ENCODE measurements at places on chromosomes 5 and 9.
A peak's percentile ranks its signal among the peaks of the same experiment; 100 is the strongest.

- no peak for DNase-seq
These were observed 389.7 kb downstream of the TAF11L14 start for GRCh38 chr5:18023986-18024385.

DNA sequence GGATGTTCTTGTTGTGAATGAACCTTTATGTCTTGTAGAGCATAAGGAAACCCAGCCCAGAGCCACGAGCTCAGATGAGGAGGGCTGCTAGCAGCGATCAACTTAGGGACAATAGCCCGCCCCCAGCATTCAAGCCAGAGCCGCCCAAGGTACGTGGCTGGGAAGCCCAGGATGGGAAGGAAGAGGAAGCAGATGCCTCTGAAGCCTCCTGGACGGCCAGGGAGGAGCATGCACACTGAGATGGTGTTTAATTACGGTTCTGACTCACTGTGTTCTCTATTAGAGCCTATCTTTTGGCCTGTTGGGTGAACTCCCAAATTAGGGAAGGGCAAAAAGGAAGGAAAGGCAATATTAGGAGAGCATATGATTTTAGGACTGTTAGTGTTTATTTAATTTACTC, 75.3 kb downstream of the TJP2 start:
- no peak for DNase-seq

GRCh38 chr5:96235008-96235910, 197.8 kb downstream of the PCSK1 start:
- DNase-seq, result no peak

DNA sequence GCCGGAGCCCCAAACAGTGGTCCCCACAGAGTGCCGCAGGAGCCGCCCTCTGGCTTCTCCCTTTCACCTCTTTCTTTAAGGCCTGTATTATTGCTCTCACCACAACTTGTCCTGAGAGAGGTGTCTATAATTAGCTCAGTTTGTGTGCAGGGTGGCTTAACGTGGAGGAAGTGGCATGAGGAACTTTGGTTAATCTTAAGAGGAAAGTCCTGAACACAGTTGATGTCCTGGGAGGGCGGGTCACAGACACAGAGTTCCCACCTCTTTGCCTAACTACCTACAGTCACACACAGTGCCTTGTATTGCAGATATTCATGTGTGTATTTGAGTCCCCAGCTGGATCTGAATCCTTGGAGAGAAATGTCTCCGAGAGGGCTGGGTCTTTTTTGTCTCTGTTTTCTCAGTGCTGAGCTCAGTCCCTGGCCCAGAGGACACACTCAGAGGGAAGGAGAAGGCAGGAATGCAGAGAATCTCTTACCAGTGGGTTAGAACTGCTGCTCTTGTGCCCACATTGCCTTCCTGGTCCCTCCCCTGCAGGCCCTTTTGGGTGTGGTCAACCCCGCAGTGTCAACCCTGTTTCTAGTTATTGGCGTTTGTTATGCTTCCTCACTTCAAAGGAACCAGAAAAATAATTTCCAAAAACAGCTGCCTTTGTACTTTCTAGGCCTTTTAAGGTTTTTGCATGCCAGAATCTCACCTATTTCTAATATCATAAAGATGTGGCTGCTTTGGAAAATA, 392.5 kb downstream of the KDM4C start:
- DNase-seq, result no peak

GRCh38 chr5:12277504-12278192, 373.4 kb upstream of the CTNND2 start:
- DNase-seq, result no peak

- DNase-seq, result no peak
These were observed 30.6 kb upstream of the LMNB1 start for GRCh38 chr5:126746290-126746689.

DNA sequence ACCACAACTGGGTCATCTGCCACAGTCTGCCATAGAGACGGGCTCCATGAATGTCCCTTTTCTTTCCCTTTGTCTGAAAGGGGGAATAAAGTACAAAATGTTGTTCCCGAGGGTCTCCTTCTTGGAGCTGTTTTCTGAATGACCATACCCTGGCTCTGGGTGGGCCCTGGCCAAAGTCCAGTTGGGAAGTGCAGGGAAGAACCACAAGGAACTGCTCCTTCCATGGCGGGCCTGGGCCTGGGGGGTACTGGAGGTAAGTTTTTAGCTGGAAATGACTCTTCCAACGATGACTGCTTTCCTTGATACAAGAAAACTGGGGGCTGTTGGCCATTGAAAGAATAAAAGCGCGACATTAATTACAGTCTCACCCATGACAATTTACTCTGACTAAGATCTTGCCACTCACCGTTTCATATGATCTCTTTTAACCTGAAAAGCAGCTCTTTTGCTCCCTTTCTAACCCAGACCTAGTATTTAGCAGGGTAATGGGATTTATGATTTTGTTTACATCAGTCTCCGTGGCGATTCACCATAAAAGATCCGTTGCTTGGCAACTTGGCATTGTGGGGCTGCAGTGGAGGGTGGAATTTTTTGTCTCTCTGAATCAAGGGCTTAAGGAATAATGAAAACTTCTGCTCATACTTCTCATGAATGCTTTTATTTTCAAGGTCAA, 89.2 kb upstream of the PTCH1 start:
- peak; percentile 66 for DNase-seq

DNA sequence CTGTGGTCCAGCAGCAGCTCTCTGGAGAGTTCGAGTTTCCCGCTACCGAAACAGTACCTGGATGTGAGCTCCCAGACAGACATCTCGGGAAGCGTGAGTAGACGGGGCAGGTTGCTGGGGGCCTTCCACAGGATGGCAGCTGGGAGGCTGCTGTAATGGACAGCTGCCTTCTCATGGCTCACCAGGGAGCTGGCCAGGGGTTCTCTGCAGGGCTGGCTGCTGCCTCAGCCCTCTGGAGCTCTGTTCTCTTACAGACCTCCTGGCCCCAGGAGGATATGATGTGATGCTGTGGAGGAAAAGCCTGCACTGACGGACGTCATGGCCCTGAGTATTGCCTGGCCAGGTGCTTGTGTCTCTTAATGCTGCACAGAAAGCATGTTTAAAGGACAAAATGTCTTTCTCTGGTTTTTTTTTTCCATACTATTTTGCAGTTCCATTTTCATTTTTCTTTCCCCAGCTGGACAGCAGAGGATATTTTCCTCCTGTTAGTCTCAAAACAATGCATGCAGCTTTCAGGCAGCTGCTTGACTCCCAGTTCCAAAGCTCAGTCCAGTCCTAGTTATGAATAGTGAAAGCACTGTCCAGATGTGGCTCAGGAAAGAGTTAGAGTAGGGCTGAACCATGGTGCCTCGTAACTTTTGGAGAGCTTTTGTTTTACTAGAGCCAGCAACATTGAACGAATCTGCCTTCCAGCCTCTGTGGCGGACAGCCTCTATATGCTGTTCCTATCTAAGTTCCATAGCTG, 77.5 kb upstream of the RARS1 start:
- DNase-seq, result no peak

DNA sequence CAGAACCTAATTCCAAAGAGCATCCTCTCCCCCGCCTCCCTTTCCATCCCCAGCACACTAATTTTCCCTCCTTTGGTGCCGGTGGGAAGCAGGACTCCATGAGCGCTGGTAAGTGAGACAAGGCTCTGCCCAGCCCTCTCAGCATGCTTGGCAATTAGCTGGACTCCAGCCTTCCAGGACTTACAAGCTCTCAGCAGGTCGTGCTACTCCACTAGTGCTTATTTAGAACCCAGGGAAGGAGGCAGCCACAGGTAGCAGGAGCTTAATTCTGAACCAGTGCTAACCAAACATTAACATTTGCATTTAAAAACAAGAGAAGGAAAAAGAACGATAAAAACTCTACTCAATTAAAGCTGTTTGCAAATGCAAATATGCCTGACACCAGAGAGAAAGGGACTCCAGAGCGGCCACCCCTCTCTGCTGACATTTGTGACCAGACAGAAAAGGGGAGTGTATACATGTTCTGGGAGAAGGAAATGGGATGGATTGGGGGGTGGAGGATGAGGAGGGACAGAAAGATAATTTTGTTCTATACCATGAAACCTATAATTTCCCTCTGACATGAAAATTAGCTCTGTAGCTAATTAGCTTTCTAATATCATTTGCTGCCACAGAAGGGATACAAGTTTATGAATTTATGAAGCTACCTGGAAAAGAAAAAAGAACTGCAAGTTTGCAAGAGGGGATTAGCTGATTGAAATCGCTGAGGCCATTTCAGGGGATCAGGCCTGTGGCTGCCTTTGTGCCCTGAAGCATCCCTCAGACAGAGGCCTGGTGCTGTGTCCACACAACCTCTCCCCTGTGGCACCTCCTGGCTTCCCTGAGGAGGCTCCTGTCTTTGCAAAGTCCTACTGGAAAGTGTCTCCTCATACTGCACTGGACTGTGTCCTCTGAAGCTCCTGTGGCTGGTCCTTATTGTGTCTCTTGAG, 266.3 kb downstream of the SEC61B start:
- no peak for DNase-seq

DNA sequence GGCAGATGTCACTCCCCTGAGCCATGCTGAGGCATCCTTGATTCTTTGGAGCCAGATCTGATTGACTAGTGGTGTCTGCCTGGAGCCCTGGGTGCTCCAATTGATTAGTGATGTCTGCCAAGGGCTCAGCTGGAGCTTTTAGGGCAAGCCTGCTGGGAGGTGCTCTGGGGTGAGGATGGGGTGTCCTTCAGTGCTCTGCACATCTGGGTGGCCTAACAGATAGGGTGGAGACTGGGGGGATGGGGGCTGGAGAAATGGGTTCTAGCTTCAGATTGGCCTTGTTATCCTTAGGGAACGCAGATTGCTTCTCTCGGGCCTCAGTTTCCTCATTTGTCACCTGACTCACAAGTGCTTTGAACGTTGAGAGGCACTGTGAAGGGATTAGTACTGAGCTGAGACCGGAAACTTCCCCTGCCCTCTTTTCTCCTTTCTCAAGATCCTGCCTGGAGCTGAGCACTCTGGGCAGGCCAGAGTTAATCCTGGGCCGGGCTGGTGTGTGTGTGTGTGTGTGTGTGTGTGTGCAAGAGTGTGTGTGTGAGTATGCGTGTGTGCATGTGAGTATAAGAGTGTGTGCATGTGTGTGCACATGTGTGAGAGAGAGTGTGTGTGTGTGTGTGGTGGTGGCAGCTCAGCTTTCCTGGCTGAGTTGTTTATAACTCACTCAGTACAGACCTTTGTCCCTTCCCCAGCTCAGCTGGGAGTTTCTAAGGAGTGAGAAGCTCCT, 5.6 kb upstream of the IER5L start:
- DNase-seq, result no peak

GRCh38 chr9:137498720-137499150, 39.6 kb upstream of the NSMF start:
- DNase-seq, result no peak

GRCh38 chr9:121495976-121496375, 3.7 kb downstream of the GGTA1 start:
- no peak for DNase-seq

DNA sequence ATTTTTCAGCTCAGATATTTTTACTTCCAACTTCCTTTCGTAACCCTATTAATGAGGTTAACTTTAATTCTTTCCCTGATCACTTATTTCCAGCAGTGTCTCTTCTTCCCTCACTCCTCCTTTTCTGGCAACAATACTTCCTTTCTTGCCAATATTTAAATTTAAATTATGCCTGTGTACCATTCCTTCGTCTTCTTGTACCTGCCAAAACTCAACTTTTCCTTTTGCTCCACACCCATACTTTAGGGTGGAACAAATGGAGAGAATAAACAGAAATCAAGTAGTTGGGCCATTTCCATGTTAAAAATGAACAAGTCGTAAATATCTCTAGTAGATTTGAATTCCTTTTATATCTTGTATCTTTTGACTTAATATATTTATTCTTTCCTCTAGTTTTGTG, 66.0 kb downstream of the FER start:
- no peak for DNase-seq

DNA sequence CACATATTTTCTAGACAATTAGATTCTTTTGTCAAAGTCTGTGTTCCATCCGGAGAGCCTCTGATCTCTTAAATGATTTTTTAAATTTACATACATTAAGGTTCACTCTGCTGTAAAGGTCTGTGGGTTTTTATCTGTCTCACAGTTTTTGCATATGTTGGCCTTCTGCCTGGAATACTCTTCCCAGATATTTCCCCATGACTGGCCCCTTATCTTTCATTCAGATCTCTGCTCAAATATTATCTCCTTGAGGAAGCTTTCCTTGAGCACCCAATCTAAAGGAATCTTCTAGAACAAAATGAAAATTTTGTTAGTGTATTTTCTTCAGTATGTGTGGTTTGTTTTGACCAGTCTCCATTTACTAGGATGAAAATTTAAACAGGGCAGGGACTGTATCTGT, 26.3 kb downstream of the FAF2 start:
- DNase-seq, result no peak

GRCh38 chr5:69007163-69007562, 86.7 kb upstream of the SLC30A5 start:
- no peak for DNase-seq

GRCh38 chr9:125332527-125332926, 70.9 kb downstream of the GAPVD1 start:
- no peak for DNase-seq
